ENCODE measurements at places on chromosomes 1 and 21.
A peak's percentile ranks its signal among the peaks of the same experiment; 100 is the strongest.

DNA sequence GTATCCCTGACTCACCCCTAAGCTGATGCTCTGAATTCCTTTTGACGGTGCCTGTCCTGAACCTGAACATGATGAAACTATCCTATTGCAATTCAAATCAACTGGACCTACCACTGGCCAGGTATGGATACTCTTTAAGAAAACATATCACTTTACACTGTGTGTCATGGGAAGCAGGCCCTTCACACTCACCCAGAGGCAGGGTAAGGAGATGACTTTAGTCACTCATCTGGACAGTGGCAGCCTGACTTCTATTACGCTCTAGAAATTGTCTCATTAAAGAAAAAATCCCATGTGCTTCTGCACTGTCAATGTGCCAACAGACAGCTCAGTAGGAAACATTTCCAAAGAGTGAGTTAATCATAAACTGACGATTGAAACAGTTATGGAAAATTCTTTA, 94.3 kb downstream of the VAV3 start:
- no peak for DNase-seq

- no peak for DNase-seq
Observed at GRCh38 chr21:16388291-16388690, 658.5 kb downstream of the USP25 start.

- no peak for DNase-seq
Observed at GRCh38 chr1:79460773-79461436, 454.4 kb upstream of the ADGRL4 start.

- DNase-seq: no peak
Observed at GRCh38 chr1:202798792-202799331, 9.4 kb downstream of the KDM5B start.

DNA sequence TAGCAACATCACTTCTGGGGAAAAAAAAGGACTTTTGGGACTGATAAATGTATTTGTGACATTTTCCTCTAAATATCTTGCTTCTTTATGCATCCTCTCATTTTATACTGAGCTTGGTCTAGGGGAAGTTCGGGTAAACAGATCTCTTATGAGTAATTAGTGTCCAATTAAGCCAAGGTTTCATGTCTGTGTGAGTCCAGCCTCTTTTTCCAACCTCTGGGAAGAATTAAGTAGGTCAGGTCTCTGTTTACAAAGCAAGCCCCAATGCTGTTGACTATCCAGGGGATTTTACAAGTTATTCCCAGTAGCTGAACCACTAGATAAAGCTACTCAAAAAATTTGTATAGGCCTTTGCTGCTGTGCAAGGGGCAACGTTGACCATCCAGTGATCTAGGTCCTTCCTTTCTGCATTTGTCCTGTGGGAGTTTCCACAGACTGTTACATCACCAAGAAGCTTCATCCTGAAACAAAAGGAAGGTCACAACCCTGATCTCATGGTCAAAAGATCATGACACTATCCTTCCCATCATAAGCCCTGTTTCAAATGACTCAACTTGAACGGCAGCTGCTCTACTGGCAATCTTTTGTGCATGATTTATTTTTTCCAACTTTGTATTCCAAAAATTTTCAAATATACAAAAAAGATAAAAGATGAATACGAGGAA, 74.3 kb downstream of the ETS2 start:
- DNase-seq: peak; percentile 75

GRCh38 chr1:43005460-43006361, 47.0 kb upstream of the SLC2A1 start:
- no peak for DNase-seq

DNA sequence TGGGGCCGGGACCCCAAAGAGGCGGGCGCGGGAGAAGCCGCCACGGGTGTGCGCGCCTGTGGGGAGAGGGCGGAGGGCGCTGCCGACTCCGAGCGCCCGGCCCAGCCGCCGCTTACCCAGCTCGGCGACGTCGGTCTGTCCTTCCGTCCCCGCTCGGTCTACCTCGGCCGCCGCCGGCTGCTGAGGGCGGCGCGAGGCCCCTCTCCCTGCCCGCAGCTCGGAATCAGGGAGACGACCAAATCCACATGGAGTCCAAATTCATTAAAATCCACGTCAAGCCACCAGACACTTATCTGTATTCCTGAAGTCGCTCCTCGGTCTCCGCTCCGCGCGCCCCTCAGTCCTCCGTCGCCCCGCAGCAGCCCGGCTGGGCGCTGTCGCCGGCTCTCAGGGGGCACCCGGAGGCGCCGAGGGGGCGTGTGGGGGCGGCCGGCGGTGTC, 637 bp downstream of the PLXNA2 start:
- DNase-seq: no peak

- no peak for DNase-seq
Observed at GRCh38 chr1:61496501-61496900, 228.4 kb downstream of the TM2D1 start.

DNA sequence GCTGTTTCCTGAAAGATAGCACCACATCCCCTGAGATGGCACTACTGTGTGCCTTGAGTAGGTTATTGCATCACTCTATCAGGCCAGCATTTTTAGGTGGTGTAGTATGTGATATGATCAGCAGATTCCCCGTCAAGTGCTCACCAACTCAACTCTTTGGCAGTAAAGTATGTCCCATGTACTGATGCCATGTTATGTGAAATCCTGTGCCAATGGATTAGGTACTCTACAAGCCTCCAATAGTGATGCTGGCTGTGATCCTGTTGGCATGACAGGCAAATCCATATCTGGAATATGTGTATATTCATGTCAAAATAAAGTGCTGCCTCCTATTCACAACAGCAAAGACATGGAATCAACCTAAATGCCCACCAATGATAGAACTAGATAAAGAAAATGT, 137.2 kb upstream of the CAMK1G start:
- no peak for DNase-seq

DNA sequence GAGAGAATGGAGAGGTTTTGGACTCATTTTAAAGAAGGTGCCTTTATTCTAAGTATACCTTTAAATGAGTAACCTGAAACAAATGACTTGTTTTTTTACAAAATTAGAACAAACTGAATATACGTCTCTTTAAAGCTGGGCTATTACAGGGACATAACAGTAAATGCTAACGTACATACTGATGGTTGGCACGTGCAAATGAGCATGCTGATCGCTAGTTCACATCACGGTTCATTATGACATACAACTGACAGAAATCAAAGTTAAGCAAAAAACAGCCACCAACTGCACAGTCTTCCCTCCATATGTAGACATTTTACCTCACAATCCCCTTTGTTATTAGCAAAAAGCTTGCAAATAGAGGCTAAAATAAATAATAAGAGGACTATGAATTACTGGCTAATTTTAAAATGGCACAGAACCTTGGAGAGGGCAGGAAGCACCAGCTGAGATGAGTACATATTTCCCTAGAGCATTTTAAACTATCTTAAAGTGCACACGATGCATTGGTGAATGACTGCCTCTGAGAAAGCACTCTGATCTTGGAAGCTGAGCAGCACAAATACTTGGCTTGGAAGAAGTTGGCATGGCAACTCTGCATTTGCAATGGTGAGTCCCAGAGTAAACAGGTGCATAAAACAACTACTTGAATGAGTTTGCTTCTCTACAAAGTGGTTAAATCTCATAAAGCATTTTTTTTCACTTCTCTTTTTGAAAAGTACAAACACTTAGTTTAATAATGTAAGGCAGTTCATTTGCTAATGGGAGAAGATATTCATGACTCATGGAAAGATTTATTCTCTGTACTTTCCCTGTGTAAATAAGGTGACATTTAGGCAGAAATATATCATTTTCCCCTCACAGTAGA, 204.7 kb downstream of the LHX8 start:
- no peak for DNase-seq

DNA sequence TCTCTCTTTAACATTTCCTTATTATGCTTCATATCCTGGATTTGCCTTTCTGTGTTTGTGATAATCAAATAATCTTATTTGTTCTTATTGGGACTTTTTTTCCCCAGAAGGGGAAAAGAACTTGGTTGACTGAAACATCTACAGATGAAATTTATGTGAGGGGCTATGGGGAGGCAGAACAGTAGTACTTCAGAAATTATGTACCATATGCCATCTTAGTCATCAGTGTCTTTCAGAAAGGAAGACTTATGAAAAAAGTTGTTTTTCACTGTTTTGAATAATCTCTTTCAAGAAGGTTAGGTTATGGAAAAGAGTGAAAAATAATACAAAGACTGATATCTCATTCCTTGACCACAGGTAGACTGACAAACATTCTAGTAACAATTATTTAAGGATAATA, 30.2 kb upstream of the TRAF5 start:
- no peak for DNase-seq

GRCh38 chr1:20672265-20672632, 11.1 kb upstream of the DDOST start:
- DNase-seq: no peak

DNA sequence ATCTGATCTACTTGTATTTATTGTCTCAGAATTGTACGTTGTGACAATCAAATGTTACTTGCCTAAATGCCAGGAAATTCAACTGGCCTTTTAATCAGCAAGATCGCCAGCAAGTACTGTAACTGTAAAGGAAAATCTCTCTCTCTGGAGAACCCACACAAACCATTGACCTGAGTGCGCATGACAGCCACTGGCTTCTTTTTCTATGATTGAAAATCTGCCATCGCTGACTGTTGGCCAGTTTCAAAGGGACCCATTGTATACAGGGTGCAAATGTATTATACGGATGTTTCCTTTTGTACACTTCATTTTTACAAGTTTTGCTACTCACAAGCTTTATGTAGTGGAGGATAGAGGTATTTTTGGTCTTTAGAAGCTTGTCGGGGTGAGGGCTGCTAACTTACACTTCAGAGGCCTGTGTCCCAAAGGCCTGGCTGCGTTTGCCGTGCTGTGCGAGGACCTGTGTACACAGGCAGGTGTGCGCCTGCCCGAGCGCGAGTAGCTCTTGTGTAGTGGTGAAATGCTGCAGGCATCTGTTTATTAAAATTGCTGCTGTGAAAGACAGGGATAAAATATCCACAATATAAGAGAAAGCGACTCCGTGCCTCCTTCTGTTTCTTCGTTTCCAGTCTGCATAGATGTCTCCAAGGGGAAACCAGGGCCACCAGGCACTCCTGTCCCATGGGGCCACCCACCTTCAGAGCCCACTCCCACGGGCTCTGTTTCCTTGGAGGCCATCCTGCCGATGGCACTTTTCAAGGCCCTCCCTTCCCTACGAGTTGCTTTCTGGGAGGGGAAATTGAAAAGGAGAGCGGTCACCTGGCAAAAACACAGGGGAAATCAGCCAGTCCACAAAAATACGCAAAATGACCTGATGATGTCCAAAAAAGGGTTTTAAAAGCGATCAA, 25.3 kb upstream of the TRAPPC10 start:
- no peak for DNase-seq

DNA sequence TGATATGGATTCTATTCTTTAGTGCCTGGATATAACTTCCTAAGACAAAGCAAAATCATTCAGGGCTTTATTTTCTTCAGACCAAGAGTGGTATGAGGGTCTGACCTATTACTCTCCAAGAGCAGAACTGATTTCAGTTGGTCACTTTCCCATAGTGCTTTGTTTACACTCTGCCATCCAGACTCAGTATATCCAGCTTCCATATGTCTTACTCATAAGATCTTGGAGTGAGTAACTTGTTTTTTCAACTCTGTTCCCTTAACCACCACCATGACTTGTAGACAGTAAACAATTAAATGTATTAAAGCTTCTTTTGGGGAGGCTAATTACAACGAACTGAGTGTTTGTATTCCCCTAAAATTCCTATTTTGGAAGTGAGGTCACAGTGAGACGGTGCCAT, 83.4 kb downstream of the USP24 start:
- DNase-seq: no peak

DNA sequence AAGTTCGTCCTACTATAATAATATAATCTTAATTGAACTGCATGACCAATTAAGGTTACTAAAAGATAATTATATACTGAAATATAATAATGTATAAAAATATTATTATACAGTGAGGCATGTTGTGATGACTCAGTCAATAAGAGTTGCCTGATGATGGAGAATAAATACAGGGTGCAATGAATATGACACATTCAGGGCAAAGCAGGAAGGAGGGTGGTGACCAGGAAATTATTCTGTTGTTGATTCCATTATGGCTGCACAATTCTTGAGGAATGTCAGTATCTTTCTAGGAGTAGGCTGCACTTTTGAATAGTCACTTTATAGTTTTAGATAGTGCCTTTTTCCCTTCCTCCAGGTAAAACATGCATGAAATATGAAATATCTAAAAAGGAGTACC, 46.4 kb upstream of the RGS21 start:
- DNase-seq: no peak

GRCh38 chr1:182990413-182991144, 32.6 kb upstream of the LAMC1 start:
- DNase-seq: no peak

GRCh38 chr1:3209201-3209600, 140.2 kb downstream of the PRDM16 start:
- DNase-seq: no peak

DNA sequence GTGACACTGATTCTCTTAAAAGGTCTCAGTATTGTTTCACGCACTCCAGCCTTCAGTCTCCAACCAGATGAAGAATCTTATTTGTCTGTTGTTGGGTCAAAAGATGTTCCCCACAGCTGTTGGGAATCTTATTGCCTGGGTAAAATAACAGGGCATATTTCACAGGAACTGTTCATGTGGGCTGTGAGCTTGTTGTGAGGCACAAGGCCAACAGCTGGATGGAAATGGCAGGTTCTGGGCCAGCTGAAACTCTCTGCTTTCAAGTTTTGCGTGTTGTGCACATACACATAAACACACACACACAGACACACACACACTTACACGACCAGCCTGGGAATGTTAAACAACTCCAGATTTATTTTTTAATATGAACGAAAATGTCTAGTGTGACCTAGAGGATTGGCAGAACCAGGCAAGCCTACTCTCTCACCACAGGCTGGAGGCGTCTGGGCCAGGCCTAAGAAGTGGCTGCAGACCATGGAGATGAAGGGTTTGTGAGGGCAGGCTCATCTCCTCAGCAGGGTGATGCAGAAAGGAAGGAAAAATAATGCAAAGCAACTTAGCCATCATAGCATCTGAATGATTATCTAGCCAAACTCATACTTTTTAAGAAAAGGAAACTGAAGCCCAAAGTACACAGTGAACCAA, 357.0 kb downstream of the TTLL7 start:
- DNase-seq: no peak

DNA sequence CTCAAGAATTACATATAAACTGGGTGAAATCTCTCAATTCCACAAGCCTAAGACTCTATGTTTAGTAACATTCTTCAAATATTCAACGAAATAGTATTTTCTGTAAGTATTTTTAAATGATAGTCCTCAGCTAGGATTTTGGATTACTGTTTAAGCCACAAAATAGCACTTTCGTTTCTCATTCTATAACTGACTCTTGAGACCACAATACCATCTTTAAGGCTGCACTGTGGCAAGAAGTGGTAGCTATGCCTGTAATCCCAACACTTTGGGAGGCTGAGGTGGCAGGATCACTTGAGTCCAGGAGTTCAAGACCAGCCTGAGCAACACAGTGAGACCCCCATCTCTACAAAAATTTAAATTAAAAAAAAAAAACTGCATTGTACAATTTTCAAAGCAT, 126.7 kb downstream of the CDC42BPA start:
- DNase-seq: no peak

GRCh38 chr1:109765896-109766615, 2.3 kb upstream of the EPS8L3 start:
- DNase-seq: no peak

Data from suppressor macrophage treated with lipopolysaccharide for 1 hour (primary cell).